ENCODE measurements at places on chromosomes 6 and 20. TPM values are rescaled to one million over a fixed set of nuclear protein-coding genes. Genes with fewer than 3 reads are reported as not detected.

DNA sequence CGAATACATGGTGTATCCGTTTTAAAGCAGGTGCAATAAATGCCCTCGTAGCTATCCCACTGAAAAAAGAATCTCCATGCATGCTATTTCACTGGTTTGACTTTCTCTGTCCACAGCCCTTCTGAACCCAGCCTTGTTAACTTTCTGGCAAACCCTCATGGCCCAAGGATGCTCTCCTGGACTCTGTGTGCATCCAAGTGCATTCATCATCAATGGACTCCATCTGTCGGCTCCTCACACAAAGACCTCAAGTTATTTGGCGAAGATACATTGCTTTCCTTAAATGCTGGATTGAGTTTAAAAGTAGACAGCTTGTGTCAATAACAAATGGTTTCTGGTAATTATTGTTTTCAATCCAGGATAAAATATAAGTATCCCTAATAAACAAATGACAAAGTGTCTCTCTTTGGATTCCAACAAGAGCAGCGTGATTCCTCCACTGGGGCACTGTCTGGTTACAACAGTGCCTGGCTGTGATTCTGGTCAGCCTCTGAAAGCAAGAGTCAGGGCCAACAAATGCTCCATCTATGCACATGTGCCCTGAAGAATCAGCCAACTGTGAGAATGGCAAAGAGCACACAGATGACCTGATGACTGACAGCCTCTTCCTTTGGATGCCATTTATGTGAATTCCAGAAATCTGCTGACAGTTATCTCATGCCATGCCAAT, 55.7 kb downstream of the FYN start:
- DNase-seq, result no peak

DNA sequence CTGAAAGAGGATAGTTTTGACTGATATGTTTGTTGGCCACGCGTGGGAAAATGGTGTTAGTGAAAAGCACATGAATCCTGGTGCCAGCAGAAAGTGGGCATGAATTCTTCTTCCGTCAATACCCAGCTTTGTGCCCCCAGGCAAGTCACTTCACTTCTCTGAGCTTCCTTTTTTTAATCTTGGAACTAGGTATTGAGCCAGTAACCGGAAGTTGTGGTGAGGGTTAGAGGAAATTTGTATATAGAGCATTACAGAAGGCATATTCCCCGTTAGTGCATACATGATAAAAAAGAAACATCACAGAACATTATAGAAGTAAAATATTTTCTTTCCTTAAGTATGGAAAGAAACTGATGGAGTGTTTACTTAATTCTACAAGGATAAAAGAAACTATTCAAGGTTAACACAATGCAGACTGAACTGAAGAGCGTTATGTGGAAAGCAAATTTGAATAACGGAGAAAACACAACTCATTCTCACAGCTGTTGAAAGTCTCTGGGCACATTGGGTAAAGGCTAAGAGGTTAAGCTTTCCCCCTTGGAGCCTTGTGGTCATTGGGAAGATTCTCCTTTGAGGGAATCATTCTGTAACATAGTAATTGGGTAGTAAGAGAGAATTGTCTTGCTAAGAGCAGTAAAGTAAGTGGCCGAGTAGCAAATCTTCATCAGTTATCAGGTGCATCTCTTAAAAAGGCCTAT, 223.1 kb downstream of the BCAS1 start:
- no peak for DNase-seq

GRCh38 chr6:76553256-76553655, 480.8 kb upstream of the IMPG1 start:
- no peak for DNase-seq

GRCh38 chr6:10837995-10838793, at the start of gene MAK:
MAK (minus strand) TSS chr6:10838539; CDS start chr6:10830648, 7,891 bp downstream.
- DNase-seq, result peak; percentile 82

DNA sequence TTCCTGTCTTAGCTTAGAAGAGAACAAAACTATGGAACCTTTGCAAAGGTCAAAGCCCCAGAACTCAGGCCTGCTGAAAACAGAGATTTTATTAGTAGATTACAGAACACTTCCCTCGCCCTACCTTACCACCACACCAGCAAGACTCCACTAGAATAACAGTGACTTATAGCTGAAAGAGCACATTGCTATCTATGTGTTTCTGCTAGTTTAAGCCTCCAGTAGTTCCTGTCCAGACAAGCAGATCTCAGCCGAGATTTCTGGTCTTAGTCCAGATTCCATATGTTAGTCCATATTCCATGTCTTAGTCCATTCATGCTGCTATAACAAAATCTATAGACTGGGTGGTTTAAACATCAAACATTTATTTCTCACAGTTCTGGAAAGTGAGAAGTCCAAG, 412.3 kb upstream of the ID4 start:
- DNase-seq, result no peak

DNA sequence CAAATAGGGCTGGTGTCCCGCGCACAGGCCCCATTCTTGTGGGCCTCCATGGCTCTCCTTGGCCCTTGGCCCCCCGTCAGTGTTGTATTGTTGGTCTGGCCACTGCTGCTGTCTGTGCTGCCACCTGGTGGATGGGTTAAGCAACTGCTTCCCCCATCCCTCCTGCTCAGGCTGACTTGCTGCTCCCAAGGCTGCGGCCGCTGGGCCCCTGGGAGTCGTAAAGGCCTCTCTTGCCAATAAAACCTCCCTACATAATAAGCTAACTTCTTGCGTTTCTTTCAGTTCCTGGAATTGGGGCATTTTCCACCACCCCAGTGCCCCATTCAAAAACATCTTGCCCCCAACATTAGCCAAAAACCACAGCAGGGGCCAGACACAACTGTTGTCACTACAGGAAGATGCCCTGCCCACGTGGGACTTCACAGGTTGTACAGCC, 27.1 kb downstream of the CD83 start:
- peak; percentile 67 for DNase-seq

DNA sequence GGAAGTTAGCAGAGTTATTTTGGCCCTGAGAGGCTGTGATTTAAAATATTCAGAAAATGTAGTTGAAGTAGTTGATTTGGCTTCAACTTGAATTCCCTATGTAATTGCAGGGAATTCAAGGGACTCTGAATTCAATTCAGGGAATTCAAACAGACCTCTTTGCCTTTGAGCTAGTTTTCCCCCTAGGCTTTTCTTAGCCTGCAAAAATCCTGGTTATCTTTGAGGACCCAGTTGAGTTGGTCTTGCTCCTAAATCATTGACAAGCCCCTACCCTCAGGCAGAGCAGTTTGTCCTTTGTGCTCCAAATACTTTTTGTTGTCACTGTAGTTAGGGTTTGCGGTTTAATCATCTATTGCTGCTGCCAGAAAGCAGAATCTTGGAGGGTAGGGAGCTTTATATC, 20.4 kb downstream of the GCNT2 start:
- no peak for DNase-seq

DNA sequence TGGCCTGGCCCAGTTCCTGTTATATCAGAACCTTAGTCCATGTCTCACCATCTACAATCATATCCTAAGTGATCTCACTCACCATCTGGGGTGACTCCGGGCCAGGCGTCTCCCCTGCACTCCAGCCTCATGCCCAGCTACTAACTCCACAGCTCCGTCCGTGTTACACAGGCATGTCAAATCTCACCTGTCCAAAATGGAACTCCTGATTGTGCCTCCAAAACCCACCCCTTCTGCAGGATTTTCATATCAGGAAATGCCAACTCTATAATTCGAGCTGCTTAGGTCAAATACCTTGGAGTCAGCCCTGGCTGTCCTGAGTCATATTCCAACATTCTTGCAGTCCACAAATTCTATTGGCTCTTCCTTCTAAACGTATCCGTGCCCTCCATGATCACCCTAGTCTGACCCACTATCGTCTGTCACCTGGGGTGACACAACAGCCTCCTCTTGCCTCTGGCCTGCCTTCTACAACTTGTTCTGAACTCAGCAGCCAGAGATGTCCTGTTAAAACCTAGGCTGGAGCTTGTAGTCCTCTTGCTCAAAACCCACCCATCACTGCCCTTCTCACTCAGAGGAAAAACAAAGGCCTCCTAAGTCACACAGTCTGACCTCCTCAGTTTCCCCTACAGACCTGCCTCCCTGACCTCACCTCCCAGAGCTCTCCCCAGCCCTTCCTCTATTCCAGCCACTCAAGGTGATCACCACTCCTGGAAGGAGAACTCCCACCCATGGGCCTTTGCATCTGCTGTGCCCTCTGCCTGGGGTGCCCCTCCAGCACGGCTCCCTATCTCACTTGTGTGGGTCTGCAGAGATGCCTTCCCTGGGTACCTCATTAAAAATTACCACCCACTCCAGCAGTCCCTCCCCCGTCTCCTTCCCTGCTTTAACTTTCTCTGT, 85.3 kb upstream of the SIRPA start:
- no peak for DNase-seq

- no peak for DNase-seq
Measured at GRCh38 chr6:131353106-131353505, 217.8 kb downstream of the AKAP7 start.

DNA sequence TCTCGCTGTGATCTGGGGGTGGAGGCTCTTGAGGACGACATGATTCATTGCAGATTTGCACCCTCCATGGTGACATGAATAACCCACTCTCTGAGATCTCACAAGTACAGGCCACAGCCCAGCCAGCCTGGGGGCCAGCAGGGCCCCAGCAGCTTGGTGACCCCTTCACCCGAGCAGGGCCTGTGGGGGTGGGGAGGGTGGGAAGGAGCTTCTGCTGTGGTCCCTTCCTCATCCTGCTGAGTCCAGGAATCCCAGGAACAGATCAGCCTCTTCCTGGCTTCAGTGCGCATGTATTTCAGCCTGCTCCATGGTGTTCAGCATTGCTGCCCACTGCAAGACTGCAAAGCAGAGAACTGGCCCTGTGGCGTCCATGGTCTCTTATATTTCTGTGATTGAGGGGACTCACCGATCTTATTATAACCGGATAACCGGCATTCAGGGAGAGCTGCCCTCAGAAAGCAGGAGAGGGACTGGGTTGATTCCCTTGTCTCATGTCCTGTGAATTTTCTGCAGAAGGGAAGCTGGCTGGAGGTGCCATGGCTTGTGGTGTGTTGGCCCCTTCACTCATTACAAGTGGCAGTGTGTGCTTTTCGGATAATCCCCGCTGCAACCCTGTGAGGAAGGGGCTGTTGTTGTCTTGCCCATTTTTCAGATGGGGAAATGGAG, 118.8 kb upstream of the FRMD1 start:
- DNase-seq, result no peak

DNA sequence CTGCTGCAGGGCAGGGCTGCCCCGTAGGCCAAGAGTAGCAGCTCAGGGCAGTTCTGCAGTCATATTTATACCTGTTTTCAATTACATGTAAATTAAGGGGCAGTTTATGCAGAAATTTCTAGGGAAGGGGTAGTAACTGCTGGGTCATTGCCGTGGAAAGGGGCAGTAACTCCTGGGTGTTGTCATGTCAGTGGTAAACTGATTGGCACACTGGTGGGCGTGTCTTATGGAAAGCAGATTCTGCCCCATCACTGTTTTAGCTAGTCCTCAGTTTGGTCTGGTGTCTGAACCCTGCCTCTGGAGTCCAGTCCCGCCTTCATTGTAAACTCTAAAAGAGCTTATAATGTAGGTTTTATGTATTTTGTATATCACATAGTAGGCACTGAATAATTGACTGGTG, 22.1 kb downstream of the MAP3K4 start:
- DNase-seq, result no peak

- DNase-seq, result no peak
Measured at GRCh38 chr6:10555625-10556309, 34.6 kb downstream of the GCNT2 start.

GRCh38 chr20:63854069-63854765, 7.1 kb upstream of the ABHD16B start:
- DNase-seq, result no peak

DNA sequence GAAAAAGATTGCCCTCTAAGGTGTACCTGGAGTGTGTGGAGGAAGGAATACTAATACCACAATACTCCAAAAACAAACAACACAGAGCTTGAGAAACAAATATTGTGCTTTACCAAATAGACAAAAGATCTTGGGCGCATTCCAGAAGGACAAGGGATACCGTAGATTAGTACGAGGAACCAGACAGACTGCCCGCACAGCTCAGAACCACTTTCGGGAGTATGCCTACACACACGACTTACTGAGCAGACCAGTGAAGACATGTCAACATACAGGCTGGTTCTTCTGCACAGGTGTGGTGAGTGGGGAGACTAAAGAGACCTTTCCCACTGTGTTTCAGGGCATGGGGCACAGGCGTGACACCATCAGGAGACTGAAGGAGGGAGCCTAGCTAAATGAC, 15.8 kb upstream of the FOXQ1 start:
- DNase-seq, result no peak

- DNase-seq, result no peak
Measured at GRCh38 chr6:169830876-169831275, 79.5 kb downstream of the ERMARD start.

GRCh38 chr6:133814797-133815196, 74.1 kb upstream of the TCF21 start:
- DNase-seq, result no peak

DNA sequence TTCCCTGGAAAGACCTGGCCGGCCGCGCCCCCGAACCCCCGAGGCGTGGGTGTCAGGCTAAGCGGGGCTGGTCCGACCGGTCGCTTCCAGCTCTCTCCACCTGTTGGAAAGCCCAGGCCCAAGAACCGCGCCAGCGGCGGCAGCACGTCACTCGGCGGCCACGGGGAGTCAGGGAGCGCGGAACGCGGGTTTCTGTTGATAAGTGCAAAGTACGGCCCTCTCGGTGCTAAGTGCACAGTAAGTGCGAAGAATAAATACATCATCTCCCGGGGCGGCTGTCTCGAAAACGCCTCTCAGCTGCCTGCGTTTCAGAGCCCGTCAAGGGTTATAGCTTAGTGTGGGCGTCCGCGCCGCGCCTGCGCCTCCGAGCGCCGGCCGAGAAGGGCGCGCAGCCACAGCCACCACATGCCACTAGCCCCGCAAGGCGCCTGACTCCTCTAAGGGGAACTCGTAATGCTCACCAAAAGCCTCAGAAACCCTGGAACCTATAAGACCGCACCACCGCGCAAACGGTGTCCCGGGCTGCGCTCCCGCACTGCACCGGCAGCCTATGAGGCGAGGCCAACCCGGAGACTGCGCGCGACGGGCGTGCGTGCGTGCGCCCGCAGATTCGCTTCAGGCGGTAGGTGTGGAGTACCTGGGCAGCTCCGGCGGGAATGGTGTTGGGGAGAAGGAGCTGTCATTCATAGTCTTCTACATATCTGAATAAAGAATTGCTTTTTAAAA, 9.2 kb upstream of the TBX18 start:
- no peak for DNase-seq

DNA sequence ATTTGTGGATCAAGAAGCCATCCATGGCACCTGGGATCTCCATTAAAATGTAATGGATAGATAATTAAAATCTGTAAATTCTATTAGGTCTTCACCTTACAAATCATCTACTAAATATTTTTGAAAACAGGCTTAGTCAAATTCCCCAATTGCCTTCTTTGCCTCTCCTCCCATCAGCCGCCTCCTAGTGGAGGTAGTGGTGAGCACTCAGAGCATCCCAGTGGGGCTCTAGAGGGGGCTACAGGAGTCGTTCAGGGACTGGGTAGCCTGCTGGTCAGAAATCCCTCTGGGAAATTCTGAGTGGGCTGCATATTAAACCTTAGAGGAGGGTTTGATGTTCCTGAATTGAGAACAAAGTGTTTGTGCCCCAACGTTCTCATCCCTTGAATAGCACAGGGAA, 20.8 kb upstream of the PAX1 start:
- DNase-seq, result no peak

- no peak for DNase-seq
Measured at GRCh38 chr6:7675353-7675945, 50.5 kb upstream of the BMP6 start.

TGM3 gene
- not detected for total RNA-seq

CBLN4 gene
- total RNA-seq, result not detected

ATP6V1G2 gene
- total RNA-seq, result 4.1 TPM

TMEM170B gene
- total RNA-seq, result 2.4 TPM

All from T-cell (primary cell).